ENCODE measurements at places on chromosomes 12 and 14.
A peak's percentile ranks its signal among the peaks of the same experiment; 100 is the strongest.

- no peak for DNase-seq
Measured at GRCh38 chr14:55267820-55268219, 3.4 kb upstream of the FBXO34 start.

- DNase-seq = no peak
Measured at GRCh38 chr12:6266541-6266966, 43.9 kb upstream of the PLEKHG6 start.

DNA sequence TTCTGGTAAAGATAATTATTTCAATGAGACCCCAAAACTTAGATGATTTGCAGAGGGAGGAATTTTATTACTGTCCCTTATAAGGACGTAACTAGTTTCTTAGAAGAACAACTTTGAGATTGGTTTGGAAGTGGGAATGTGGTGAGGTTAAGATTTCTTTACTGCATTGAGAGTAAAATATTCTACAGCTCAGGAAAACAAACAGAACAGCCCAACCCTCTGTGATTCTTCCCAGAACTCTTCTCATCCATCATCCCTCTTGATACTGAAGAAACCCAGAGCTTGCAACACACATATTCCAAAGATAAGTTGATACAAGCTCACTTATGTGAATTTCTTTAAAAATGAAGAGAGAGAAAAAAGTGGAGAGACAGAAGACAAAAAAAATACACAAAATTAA is 234.2 kb downstream of the CRADD start:
- no peak for DNase-seq

DNA sequence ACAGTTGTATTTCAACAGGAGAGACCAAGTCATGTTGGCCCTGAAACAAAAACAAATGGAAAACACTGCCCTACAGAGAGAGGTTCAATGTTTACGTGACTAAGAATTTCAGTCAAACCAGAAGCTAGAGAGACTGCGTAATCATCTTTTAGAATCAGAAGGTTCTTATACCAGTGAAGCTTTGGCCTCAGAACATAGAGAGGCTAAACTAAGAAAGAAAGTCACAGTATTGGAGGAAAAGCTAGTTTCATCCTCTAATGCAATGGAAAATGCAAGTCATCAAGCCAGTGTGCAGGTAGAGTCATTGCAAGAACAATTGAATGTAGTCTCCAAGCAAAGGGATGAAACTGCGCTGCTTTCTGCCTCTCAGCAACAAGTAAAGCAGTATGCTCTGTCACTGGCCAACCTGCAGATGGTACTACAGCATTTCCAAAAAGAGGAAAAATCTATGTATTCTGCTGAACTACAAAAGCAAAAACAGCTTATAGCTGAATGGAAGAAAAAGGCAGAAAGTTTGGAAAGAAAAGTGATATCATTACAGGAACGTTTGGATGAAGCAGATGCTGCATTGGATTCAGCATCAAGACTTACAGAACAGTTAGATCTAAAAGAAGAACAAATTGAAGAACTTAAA is 32.5 kb upstream of the NUAK1 start:
- no peak for DNase-seq

DNA sequence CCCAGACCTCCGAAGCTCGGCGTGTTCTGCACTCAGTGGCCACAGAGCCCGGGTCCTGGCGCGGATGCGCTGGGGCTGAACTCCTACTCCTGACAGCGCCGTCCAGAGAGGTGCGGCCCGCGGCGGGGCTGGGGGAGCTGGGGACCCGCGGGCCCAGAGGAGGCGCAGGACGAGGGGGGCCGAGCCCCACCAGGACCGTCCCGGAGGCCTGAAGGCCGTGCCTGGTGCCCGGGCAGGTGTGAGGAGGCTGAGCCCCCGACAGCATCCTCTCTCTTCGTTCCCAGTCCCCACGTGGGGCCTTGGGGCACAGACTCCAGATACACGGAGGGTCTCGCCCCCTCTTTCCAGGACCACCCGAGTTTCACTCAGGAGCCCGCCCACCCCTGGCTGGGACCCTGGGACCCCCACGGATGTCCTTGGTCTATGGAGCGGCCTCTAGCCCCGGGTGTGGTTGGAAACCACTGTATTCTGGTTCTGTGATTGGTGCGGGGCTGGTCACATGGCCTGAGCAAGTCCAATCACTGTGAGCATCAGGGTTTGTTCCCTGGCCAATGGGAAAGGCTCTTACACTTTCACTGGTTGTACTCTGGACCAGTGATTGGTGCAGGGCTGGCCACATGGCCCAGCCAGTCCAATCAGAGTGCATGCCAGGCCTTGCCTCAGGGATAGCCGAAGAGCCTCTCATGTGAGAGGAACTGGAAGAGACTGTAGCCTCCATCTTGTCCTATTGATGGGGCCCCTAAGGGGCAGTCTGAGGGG is 217.6 kb upstream of the SFSWAP start:
- no peak for DNase-seq

DNA sequence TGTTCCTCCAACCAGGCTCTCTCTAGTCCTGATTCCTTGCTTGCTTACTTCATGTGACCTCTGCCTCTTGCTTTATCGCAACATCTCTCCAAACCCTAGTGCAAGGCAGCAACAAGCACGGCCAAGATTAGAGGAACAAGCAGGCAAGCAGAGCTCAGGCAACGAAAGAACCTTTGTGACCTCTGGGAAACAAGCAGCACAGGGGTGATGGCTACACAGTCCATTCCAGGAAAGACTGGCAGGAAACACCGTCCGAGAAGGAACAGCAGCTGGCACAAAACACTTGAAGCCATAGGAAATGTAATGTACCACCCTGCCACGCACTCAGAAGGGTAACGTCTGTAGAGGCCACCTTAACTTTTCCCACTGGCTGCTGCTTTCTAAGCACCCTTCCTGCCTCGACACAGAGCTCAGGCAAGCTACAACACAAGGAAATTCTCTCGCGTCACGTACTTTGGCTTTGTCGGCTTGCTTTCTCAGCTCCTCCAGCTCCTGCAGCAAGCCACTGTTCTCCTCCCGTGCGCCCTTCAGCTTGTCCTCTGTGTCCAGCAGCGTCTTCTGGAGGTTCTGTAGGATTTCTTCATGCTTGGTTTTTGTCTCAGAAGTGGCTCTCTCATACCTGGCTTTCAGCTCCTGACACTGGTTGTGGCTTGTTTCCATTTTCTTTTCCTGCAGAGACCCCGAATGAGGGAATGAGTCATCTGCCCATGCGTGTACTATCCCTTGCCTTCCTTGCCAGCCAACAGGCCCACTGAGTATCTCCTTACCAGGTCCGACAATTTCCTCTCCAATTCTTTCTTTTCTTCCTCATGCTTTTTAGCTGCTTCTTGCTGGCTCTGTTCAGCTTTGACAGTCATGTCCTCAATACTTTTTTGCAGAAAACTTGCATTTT is 61.4 kb upstream of the VPS33A start:
- no peak for DNase-seq

DNA sequence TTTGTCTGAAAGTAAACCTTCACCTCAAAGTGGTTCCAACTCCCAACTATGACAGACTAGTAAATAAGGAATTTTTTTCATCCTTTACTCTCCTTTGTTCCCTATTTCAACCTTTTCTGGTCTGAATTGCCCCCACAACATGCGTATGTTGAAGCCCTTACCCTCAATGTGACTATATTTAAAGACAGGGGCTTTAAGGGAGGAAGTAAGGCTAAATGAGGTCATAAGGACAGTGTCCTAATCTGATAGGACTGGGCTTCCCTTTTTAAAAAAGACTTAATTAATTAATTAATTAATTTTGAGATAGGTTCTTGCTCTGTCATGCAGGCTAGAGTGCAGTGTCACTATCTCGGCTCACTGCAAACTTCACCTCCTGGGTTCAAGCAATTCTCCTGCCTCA is 86.3 kb downstream of the VCPKMT start:
- DNase-seq = no peak

DNA sequence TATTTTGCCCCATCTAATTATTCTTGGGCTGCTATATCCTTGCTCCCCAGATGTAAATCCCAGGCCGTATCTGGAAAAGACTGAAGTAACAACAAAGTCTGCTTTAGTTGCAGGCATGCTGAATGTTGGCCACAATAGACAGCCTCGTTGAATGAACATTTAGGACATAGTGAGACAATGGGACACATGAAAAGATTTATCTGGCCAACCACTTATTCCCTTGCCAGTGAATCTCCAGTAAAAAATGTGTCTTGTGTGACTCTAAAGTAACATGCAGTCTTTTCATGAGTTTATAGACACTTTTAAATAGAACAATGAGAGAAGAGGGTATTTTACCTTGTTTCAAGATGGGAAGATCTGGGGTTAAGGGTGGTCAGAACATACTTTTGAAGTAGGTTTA is 60.2 kb upstream of the STXBP6 start:
- DNase-seq = no peak

DNA sequence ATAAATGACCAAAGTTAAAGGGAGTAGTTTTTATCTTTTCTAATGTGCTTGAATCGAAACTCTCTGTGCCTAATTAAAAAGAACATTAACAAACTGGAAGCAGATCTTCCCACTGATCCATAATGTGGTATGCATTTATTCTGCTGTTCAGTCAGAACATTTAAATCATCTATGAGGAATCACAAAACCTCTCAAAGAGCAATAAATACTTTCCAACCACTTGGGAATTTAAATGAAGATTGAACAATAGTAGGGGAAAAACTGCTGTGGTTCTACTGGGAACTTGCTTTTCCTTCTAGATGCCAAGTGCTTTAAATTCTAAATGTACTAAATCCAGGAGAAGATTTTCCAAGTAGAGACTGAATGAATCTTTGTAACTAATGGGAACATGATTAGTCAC is 12.3 kb upstream of the CHPT1 start:
- no peak for DNase-seq

- DNase-seq = peak; percentile 57
Measured at GRCh38 chr12:75207338-75208083, 2.1 kb downstream of the KCNC2 start.

DNA sequence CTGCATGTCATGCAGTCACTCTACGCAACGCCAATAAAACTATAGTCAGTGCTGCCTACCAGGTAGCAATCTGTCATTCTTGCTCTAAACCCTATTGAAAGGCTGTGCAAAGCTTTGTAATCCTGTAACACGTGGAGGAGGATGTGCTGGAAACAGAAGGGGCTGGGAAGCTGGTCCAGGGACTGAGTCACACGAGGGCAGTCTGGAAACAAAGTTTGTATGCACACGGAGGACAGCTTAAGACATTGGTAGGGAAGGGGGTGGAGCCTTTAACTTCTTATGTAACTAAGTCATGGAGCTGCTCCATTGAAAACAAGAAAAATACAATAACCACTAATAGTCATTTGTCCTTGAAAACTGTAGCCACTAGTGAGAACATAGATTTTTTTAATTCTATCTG is 128.0 kb downstream of the BCAT1 start:
- DNase-seq = no peak

DNA sequence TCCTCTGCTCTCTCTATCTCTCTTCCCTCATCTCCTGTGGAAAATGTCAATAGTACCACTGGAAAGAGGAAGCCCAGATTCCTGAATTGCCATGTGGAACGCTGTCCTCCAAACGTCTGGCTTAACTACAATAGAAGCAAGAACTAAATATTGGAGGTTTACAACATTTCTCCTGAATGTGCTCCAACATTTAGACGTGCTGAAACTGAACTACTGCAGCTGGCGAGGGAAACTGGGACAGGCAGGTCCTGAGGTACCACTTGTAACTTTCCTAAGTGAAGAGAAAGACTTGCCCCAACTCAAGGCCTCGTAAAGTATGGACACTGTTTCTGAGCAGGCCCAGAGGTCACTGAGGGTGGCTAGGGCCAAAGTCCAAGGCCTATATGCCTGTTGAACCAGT is 187.7 kb downstream of the NTF3 start:
- peak; percentile 11 for DNase-seq

DNA sequence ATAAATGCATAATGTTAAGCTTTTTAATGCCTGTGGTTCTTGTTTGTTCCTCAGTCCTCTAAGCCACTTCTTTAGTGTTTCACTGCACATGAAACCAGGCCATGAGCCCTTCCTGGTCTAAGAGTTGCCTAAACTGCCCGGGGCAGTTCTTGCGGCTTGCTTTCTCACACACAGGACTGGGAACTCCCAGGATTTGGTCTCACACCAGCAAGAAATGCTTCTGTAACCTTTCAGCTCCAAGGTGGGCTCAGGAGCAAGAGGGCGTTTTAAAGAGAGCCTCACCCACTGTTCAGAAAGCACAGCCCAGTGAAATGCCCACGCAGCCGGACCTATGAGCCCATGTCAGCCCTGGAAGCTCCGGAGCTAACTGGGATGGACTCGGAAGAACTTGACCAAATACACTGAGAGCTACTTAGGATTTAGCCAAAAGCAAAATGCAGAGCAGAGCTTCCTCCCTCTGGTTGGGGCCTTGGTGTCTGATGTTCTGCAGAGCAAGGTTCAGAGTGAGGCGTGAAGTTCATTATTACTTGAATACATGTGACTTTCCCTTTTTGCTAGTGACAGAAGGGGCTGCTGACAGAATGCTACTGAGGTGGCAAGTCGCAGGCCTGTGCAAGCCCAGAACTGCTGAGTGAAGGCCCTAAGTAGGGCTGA is 23.4 kb downstream of the SLC25A29 start:
- DNase-seq = no peak

GRCh38 chr14:68512088-68512487 is 280.8 kb downstream of the ZFP36L1 start:
- no peak for DNase-seq

GRCh38 chr12:59973515-59973914 is 377.7 kb downstream of the SLC16A7 start:
- no peak for DNase-seq

GRCh38 chr14:61512026-61512834 is 183.1 kb upstream of the HIF1A start:
- DNase-seq = no peak

GRCh38 chr12:11756523-11756922 is 107.0 kb downstream of the ETV6 start:
- DNase-seq = no peak

GRCh38 chr14:59344691-59345455 is 120.3 kb downstream of the GPR135 start:
- no peak for DNase-seq

DNA sequence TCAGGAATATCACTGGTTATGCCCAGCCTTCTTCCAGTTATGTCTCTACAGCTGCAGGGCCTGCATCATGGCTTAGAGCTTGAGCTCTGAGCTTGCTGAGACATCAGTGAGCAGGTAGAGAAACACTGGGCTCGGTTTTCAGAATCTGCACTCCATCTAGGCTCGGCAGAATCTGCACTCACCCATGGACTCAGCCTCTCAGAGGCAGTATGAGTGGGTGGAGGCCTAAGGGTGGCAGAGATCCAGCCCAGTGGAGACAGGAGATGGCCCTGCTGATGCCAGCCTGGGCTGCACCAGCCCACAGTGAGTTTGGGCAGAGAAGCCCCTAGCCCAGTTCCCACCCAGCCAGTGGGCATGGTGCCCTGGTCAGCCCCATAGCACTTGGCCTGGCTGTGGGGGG is 12.8 kb downstream of the KRT80 start:
- no peak for DNase-seq
